Left ventricle myocardium inferior (tissue), 1 donor: ENCODE measurements at places on chromosomes 16 and 17. TPM values are rescaled to one million over a fixed set of nuclear protein-coding genes. Genes with fewer than 3 reads are reported as not detected.
A peak's percentile ranks its signal among the peaks of the same experiment; 100 is the strongest.

CCDC92B gene
- 0.16 TPM for total RNA-seq

ENPP7 gene
- not detected for total RNA-seq

SLC5A10 gene
- not detected for total RNA-seq

TNP2 gene
- not detected for total RNA-seq

C17orf100 gene
- total RNA-seq: 0.69 TPM

C16orf46 gene
- 0.88 TPM for total RNA-seq

DNA sequence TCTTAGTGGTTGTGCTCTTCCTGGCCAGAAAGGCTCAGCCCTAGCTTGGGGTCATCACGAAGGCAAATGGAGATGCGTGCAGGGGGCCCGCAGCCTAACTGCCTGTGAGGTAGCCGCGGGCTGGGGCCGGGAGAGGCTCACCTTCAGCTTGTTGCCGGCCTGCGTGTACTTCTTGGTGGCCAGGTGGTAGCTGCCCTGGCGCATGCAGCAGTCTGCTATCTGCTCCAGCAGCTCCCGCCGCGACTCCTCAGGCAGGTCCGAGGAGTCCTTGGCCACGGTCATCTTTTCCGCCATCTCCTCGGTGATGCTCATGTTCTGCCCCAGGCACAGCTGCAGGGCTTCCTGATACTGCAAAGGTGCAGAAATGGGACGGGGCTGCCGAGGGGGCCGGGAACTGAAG is 13.0 kb upstream of the TMEM204 start:
- no peak for DNase-seq

- DNase-seq: no peak
Measured at GRCh38 chr17:27631897-27632725, 1.1 kb downstream of the LGALS9 start.

GRCh38 chr17:78624324-78625151 is 47.3 kb upstream of the DNAH17 start:
- DNase-seq: no peak

- DNase-seq: no peak
Measured at GRCh38 chr17:73867056-73867455, 222.8 kb upstream of the SDK2 start.

DNA sequence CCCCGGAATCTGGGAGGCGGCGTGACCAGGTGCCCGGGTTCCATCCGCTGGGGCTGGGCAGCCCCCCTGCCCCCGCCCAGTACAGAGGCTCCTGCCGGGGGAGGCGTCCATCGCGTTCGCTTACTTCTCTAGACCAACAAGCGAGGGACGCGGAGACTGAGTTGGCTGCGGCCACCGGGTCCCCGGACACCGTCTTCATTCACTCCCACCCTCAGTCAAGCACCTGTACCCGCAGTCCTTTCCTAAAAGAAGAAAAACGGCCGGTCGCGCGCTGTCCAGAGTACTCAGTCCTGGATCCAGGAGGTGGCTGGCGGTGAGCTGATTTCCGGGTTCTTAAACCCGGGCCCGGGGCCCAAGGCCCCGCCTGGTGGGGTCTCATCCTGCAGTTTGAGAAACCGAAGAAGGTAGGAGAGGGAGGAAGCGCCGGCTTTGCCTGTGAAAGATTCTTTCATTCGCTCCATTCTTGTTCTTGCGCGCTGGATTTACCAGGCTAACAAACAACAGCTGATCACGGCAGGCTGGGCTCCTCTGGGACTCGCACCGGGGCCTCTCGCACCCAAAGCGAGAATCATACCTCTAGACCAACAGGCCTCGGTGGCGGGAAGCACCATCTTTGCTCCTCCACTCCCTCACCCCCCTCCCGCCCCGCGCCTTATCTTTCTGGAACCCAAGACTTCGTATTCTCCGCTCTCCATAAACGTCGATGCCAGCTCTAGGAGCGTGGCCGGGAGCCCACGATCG is 17.4 kb upstream of the OR1F1 start:
- no peak for DNase-seq

- DNase-seq: no peak
Measured at GRCh38 chr16:26070302-26071100, 378.7 kb downstream of the HS3ST4 start.

- DNase-seq: no peak
Measured at GRCh38 chr16:49986351-49987124, 38.5 kb upstream of the CNEP1R1 start.

DNA sequence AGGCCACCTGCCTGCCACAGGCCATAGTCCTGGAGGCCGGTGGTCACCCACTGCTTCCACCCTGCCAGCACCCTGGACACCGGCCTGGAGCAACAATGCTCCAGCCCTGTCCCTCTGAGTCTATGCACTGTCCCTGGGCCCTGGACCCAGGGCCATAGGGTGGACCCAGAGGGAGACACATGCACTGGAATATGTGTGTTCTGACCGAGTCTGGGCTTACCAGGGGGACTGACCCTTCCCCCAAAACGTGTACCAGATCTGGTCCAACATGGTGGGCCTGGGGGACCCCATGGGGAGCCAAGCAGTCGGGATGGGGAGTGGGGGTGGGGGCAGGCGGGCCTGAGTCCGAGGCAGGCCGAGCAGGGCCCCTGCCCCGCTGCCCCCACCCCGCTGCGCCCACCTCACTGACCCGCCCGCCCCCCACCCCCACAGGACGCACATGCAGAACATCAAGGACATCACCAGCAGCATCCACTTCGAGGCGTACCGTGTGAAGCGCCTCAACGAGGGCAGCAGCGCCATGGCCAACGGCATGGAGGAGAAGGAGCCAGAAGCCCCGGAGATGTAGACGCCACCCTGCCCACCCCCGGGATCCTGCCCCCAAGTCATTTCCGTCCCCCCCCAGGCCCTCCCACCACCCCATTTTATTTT is 357.4 kb downstream of the SEC14L1 start:
- DNase-seq: no peak

DNA sequence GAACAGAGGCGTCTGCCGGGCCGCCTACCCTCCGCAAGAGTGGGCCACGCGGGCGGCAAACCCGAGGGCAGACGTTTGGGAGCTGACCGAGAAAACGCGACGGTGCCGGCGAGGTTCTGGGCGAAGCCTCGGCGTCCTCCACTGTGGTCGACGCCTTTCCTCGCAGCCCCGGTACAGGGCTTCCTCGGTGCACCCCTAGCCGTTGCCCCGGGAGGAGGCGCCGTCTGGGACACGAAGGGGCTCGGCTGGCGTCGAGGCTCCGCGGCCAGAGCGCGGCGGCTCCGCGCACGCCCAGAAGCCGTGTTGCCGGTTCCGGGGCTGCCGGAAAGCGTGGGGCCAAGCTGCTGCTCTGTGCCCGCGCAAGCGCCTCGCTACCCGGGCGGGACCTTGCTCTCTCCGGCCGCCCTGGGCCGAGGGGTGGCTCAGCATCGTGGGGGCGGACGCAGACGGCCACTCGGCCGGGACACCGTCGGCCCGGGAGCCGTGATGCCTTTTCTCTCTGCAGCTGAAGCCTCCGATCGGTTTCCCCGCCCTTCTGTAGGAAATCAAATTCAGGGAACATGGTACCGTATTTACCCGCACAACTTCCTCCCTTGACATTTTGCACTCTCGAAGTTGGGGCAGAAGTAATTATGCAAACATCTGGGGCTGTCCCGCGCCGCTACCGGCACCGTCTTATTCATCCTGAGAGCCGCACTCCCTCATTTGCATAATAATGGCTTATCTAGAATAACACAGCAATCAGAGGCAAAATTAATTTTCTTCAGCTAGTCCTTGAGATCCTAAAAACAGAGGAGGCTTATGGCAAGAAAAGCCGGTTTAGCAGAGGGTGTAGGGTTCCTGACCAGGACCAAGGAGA is 7.3 kb upstream of the CBX8 start:
- DNase-seq: no peak

- DNase-seq: no peak
Measured at GRCh38 chr17:74108126-74108705, 95.3 kb upstream of the RPL38 start.

- no peak for DNase-seq
Measured at GRCh38 chr17:52106638-52107261, 51.8 kb downstream of the CA10 start.

- DNase-seq: peak; percentile 86
Measured at GRCh38 chr17:45098869-45099616, 33.3 kb downstream of the PLCD3 start.

DNA sequence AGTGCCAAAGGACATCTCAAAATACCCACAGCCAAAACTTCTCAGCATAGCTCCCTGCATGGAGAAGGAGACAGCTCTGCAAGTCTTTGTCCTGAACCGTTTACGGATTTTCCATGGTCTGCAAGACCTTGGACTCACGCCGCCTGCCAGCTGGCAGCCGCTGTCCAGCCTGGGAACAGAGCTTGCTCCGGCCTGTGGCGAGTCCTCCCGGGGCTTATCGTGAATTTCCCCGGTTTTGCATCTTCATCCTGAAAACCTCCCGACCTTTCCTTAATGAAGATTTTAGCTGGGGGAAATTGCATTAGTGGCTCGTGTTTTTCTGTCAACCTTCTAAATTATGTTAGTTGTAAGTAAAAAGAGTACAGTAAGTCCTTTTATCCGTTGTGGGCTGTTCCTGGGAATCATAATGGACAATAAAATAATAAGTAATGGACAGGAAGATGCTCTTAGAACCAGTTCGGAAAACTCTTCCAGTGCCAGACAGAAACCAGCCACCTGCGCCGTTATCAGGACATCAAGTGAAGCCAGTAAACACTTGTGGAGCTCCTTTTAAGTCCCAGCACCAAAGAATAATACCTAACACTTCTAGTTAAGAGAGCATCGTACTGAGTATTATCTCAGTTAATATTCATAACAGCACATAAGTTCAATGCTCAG is 112.4 kb upstream of the NOL11 start:
- peak; percentile 67 for DNase-seq

- no peak for DNase-seq
Measured at GRCh38 chr16:9048302-9048700, 43.1 kb upstream of the HAPSTR1 start.

DNA sequence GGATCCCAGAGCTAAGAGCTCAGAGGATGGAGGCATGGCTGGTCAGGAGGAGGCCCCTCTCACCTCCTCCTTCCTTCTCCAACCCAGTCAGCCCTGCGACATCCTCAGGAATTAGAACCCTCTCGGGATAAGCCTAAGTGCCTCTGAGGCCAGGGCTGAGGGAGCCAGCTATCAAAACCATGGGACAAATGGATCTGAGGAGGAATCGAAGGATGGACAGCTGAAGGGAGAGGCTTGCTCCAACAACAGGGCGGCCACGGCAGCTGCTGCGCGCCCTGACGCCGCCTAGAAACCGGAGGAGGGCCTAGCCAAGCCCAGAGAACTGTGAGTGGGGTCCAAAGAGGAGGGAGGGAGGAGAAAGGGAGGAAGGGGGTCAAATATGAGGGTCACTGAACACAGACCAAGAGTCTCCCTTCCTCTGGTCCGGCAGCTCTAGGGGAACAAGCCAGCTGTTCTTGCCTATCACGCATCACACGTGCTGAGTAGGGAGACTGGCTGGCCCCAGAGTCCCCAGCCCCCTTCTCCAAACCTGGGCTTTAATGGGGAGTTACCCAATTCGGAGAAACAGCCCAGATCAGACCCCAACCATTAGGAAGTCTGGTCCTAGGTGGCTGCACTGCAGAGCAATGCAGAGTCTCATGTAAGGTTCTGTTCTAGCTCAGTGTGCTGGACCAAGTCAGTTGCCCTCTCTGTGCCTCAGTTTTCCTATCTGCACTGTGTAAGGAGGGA is 5.9 kb upstream of the HOXB13 start:
- no peak for DNase-seq

DNA sequence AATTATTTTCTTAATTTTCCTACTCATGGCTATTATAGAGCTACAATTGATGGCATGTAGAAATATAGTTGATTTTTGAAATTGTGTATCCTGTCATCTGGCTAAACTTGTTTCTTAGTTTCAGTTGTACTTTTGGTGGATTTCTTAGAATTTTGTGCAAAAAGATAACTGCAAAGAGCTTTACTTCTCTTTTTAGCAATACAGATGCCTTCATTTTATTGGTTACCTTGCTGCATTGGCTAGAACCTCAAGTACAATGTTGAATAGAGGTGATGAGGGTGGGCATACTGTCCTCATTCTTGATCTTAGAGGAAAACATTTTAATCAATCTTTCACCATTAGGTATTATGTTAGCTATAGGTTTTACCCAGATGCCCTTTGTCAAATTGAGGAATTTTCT is 67.9 kb downstream of the METRNL start:
- DNase-seq: no peak

GRCh38 chr16:75207831-75208230 is 870 bp upstream of the CTRB2 start:
- no peak for DNase-seq

GRCh38 chr17:53253956-53254597 is 568.6 kb upstream of the KIF2B start:
- DNase-seq: no peak

DNA sequence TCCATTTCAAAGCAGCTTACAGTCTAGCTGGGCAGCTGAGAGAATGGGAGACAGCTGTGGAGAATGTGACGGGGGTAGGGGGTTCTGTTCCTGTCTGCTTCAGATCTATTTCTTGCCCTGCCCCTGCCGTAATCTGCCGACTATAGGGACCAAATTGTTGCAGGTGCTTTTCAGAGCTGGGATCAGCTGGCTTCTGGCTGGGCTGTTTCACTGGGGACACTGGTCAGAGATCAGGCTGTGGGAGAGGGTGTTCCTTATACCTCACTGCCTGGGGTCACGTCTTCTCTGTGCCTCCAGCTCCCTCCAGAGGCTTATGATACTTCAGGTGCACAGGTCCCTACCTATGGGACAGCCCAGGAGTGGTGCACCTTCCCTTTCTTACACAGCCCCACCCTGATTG is 514.9 kb upstream of the GOT2 start:
- no peak for DNase-seq

DNA sequence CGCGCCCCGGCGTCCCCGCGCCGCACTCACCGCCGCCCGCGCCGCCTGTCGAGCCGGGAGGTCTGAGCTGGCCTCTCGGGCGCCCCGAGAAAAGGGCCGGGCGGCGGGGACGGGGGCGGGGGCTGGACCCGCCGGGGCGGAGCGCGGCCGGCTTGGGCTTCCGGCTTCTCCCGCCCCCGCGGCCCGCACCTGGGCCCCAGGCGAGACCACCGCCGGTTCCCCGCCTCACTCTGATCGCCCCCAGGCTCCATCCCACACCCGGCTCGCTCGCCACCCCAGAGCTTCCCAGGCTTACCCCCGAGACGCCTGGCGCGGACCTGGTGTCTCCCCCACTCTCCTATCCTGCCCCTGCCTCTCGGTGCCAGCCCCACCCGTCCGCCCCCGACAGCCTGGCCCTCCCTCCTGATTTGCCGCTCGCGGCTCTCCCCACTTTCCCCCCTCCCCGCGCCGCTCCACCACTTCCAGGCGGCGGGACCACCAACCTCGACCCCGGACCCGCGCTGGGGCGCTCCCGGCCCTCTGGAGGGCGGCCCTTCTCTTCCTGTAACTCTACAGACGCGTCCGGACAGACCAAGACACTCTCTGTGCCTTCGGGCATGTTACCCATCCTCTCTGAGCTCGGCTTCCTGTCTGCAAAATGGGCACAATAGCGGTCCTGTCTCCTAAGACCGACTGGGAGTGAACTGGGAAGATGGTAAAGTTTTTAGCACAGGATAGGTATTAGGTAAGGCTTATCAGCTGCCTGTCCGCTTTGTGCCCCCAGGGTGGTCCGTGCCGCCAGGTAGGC is at the start of gene LITAF:
LITAF (minus strand) TSS at position 64 of the 787 bp plus-strand sequence. CDS start 30,189 bp downstream, outside the sequence.
- peak; percentile 71 for DNase-seq

- no peak for DNase-seq
Measured at GRCh38 chr16:1526608-1527555, 6.6 kb upstream of the TMEM204 start.

DNA sequence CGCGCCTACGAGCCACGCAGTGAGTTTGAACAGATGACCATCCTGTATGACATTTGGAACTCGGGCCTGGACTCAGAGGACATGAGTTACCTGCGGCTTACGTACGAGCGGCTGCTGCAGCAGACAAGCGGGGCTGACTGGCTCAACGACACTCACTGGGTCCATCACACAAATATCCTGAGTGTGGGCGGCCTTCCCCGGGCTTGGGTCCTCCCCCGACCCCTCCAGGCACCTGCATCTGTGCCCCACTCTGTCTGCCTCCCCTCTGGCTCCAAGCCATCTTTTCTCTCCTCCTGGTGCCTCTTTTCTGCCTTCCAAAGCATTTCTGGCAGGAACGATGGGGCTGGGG is 5.0 kb upstream of the HSD3B7 start:
- DNase-seq: no peak
